ENCODE measurements at places on chromosomes 16 and 17.

- DNase-seq = peak; percentile 53
Observed at GRCh38 chr16:20763461-20764232, at the start of gene ACSM3. TSS of gene ACSM3 (plus strand) at chr16:20764014. CDS start at chr16:20770035, 6,021 bp downstream.

- DNase-seq = no peak
Observed at GRCh38 chr16:56190048-56190676, 1.1 kb upstream of the GNAO1 start.

DNA sequence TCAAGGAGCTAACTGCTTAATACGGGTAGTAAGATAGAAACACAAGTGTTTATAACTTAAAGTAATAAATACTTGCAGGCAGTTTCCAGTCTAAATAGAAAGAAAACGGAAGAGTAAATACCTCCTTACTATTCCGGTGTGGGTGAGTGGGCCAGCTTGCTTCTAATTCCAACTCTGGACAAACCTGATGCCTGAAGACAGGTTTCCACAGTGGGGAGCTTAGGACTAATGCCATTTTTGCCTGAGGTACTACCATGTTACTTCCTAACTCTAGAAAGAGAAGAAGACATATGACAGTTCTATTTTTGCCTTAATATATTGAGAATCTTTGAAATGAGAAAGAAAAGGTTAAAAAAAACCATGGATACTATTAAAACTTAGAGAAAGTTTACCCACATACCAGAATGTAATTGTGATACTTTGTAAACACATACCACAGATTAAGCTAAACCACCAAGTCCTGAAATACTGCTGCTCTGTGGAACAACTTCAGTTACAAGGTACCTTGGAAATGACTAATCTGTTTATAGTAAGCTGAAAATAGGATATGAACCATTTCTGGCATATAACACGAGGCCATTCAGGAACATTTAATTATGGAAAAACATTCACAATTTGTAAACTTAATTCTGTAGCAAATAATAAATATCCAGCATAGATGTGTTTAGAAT is 70.2 kb downstream of the ZZEF1 start:
- DNase-seq = no peak

DNA sequence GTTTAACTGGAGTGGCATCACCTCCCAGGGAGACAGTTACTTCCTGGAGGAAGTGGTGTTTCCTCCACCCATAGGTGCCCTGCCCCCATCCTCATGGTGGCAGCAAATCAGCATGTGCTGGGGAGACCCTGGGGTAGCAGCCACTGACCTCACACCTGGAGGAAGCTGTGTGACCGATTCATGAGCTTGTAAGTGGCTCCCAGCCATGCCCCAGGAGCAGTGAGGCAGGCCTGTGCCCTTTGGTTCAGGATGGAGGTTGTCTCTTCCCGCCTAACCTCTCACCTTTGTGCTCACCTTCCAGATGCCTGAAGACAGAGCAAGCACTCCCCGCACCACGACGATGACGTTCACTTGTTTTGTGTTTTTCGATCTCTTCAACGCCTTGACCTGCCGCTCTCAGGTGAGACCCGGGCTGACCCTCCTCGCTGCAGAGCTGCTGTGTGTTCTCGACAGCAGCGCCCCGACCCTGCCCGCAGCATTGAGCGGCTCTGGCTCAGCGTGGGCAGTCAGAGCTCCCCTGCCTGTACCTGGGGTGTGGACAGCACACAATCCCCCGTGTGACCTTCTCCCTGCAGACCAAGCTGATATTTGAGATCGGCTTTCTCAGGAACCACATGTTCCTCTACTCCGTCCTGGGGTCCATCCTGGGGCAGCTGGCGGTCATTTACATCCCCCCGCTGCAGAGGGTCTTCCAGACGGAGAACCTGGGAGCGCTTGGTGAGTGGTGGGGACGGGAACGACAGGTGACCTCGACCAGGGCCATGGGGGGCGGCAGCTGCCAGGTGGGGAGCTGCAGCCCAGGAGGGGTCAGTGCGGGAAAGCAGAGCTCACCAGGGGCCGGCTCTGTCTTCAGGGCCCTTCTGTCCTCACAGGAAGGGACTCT is 42.8 kb downstream of the MEAK7 start:
- no peak for DNase-seq

DNA sequence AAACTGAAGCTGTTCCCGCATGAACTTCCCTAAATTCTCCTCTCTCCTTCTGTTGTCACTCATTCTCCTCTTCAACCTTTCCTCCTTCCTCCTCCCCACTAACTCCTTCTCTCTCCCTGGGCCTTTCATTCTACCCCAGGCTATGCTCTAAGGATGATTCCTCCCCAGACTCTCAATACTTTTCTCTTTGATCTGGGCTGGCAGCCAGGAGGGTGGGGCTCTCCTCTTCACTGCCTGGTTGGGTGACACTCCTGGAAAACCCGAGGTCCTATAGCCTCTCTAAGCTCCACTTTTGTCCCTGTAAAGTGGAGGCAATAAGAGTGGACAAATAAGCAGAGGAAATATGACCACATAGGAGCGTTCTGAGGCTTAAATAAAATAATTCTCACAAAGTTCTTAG is 46.2 kb downstream of the HSD17B2 start:
- no peak for DNase-seq

- DNase-seq = no peak
Observed at GRCh38 chr17:37797206-37797605, 52.3 kb upstream of the HNF1B start.

DNA sequence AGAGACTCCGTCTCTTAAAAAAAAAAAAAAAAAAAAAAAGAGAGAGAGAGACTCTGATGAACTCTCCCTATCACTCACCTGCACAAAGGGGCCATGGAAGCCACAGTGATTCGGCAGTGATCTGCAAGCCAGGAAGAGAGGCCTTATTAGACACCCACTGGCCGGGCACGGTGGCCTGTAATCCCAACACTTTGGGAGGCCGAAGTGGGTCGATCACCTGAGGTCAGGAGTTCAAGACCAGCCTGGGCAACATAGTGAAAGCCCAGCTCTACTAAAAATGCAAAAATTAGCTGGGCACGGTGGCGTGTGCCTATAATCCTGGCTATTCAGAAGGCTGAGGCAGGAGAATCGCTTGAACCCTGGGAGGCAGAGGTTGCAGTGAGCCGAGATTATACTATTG is 198.5 kb upstream of the WSCD1 start:
- no peak for DNase-seq

DNA sequence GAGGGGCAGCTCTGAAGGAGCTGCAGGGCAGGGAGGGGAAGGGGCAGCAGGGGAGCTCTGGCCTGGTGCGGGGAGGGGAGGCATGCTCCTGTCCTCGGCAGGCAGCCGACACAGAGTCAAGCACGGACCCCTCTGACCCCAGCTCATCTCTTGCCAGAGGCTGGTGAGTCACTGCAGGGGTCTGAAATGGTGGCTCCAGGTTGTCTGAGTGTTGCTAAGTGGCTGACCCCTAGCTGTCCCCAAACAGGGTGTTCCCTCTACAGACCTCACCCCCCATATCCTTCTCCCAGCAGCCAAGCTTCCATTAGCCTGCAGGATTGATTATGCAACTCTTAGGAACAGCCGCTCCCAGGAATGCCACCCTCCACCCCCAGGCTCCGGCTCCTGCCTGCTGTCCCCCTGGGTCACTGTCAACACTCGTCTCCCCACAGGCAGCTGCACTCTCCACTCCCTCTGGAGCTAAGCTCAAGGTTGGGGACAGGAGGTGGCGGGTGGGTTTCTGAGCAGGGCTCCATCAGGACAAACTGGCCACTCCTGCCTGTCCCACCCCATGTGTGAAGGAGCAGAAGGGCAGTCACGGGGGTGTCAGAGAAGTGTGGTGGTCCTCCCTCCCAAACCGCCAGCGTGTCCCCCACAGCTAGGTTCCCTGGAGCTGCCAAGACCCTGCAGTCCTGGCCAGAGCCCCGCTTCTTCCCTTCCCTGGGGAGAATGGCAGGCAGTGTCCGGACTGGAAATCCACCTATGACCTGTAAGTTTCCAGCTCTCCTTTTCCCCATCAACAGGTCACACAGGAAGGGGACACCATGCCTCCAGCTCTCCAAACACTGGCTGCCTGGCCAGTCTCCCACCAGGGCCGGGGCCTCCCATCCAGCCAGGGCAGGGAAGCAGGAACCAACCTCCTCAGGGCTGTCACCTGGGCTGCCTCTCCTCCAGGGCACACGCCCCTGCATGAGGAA is 1.0 kb downstream of the MYLK3 start:
- no peak for DNase-seq

DNA sequence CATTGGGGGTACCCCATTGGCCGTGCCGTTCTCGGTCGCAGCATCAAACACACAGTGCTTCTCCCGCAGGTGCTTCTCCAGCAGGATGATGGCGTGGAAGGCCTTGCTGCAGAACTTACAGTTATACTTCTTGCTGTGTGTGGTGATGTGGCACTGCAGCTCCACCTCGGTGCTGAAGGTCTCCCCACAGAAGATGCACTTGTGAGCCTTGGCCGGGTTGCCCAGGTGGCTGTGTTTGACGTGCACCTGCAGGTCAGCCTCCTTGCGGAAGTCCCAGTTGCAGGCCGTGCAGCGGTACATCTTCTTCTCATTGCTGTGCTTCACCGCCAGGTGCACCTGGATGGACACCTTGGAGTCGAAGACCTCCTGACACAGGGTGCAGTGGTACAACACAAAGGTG is 219.3 kb downstream of the ZNF423 start:
- no peak for DNase-seq

GRCh38 chr16:53511403-53512280 is 8.6 kb upstream of the AKTIP start:
- DNase-seq = peak; percentile 7

DNA sequence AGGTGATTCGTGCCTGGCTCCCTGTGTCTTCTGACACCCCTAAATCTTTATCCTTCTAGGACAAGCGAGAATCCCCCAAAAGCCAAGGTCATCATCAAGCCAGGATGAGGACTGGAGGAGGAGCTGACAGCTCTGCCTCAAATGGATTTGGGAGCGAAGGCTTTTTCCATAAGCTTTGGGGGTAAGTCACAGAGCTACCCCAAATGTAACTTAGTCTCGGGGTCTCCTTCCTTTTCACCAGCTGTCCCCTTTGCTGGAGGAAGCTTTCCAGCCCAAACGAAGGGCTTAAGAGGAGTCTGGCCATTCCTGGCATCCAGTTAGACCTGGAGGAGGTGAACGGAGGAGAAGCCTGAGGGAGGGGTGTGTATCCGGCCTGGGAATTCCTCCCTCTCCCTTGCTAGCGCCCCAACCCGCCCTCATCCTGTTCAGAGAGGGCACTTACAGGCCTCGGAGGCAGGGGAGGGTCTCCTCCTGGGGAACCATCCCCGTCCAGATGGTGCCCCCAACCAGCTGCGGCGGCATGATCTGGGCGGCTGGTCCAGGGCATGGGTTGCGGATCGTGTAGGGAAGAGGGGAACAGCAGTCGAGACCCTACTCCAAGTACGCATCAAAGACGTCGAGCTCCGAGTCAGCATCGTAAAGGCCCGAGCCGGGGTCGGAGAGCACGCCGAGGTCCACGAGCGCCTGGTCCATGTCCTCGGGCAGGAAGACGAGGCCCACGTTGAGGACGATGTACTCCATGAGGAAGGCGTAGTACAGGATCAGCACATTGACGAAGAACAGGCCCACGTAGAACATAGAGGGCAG is 938 bp downstream of the DEXI start:
- peak; percentile 39 for DNase-seq

- peak; percentile 80 for DNase-seq
Observed at GRCh38 chr17:2398655-2399571, 1.9 kb downstream of the MNT start.

DNA sequence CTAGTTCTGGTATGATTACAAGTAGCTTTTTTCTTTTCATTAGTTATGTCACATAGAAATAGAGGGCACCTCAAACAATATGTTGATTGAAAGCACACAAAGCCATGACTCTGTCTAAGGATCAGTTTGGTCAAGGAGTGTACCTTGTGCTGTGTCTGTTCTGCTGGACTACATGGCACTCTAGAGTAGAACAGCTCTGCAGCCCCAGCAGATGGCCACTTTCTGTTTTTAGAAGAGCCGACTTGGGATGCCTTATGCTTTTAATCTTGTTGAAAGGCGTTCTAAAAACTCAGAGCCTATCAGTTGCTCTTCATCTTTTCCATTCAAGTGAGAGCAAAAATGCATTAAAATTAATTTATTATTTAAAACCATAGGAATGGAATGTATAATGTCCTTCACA is 49.3 kb upstream of the CA10 start:
- DNase-seq = no peak

DNA sequence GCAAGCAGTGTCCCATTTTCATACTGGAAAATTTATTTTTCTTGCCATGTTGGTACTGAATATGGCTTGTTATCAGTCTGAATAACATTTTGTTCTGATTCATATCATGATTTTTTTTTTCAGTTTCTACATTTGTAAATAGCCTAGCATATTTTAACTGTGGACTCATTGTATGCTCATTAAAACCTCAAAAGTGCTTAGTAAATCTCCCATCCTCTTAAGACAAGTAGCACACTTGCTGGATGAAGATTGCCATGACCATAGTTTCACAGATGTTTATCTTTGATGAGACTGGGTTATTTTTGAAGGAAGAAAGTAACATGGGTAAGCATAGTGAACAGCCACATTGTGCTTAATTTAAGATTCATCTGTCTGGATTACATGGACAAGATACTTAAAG is 878 bp downstream of the KRT10 start:
- no peak for DNase-seq

DNA sequence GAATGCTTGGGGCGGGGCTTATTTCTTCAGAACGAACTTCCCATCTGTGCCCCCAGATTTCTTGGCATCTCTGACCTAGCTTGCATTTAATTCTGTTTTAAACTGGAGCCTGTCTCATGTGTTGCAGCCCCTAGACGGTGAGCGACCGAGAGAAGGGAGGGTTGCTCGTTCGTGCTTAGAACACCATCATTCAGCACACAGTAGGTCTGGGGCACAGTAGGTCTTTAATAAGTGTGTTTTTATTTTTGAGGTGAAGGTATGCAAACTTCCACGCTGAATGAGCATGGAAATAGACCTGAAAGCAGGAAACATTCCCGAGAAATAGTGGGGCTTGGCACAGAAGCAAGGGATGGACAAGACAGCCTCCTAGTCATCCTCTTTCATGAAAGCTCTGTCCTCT is 57.0 kb upstream of the TAC4 start:
- DNase-seq = no peak

DNA sequence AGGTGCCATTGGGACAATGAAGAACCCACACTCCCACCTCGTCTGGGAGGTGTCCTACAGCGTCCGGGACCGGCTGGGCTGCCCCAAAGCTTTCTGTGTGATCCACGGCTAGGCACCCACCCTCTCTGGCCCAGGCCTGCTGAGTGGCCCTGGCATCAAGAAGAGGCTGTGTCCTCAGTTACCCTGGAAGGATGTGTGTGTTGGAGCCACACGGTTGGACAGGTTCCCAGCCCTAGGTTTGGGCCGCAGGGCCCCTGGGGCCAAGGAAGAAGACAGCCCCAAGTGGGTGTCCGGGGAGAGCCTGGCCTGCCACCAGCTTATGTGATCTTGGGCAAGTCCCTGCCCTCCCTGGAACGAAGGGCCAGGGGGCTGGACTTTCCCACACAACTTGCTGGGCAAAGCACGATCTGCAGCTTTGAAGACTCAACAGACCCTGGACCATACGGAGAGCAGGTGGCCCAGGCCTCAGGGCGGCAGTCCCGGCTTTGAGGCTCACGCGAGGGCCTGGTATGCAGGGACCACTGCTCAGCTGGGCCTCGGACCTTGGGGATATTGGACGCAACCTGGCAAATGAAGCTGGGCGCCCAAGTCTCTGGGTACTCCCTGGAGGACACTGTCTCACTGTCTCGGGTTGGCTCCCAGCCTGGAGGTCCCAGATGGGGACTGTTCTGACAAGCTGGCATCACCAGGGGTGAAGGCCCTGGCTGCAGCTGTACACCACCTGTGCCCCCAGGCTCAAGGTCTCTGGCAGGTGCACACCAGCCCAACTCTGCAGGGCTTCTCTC is 17.5 kb downstream of the MYBBP1A start:
- DNase-seq = no peak

Data from DND-41 (cell line).